ENCODE measurements at places on chromosomes 16 and 17.

DNA sequence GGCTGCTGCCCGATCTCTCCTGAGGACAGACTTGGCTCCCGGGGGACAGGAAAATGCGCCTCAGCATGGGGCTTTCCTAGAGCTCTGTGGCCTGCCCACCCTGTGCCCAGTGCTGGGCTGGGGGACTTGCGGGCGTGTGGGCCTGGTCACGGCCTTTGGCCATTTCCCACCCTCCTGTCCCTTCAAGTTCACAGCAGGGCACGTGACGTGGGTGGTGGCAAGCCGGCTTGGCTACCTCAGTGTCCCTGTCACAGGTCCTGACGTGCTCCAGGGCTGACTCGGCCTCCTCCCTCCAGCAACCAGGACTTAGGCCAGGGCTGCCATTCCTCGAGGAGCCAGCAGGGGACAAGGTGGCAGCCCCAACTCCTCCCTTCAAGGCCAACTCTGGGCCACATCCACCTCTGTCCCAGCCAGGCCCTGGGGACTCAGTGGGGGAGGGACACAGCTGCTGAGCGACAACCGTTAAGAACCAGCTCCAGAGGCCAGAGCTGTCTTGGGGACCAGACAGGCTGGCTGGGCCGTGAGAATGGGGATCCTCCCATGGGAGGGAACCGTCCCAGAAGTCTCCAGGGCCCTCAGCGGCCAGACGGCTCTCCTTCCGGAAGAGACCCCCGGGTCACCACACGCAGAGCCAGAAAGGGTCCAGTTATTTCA lies 981 bp upstream of the UNC13D start:
- DNase-seq, result peak; percentile 37

DNA sequence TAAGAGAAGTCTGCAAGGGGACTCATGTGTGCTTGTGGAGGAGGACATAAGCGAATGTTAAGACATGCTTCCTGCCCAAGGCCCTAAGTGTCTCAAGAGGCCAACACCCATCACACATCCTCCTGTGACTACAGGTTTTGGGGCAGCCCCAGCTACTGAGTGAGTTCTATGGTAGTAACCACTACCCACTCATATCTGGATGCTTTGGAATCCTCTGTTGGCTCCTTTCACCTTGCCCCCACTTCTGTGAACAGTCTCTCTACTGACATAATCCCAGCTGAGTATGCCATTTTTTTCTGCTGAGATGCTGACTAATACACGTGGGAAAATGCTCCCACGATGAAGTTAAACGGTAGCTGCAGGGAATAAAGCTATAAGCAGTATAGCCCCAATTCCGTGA lies 153.5 kb downstream of the VPS53 start:
- DNase-seq, result no peak

DNA sequence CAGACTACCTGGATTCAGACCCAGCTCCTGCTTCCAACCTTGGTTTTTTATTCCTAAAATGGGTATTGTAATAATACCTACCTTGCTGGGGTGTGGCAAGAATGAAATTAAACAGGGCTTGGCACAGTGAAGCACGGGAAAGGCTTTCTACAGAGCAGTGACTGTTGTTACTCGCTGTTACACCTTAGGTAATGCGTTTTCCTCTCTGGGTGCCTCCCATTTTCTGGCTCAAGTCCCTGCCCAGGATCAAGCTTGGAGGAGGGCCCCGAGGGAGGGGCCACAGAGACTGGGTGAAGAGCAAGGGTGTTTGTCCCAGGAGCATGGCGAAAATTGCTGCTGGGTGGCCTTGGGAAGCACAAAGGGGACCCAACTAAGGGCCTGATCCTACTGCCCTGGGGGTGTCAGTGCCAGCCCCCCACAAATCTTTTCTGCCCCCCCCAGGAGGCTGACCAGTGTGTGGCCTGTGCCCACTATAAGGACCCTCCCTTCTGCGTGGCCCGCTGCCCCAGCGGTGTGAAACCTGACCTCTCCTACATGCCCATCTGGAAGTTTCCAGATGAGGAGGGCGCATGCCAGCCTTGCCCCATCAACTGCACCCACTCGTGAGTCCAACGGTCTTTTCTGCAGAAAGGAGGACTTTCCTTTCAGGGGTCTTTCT lies 13.3 kb downstream of the MIEN1 start:
- no peak for DNase-seq

DNA sequence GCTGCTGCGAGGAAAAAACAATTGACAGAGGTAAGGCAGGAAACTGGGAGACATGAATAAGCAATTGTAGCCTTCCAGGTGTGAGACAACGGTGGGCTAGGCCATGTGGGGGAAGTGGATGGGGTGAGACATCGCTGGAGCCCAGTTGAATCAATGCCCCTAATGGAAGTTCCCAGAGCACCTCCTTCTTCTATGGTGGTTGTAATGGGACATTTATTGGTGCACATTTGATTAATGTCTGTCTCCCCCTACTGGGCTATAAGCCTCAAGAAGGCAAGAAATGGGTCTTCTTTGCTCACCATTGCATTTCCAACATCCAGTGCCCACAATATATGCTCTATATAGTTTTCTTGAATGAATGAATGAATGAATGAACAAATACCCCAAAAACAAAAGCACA lies 22.7 kb upstream of the CD300E start:
- no peak for DNase-seq

DNA sequence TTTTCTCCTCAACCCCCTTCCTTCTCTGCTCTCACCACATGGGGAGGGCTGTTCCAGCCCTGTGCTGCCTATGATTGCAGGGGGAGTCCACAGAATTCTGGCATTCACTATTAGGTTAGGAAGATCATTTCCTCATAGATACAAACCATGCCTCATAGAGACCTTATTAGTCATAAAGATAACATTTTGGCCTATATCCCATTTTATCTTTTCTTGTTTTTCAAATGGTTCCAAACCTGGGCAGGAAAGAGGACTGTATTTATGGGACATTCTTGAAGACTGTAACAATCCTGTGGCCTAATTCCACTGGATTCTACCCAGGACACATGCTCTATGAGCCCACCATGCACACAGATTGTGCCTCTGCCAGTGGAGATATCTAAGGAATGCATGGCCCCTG lies 51.7 kb downstream of the ASIC2 start:
- DNase-seq, result no peak

DNA sequence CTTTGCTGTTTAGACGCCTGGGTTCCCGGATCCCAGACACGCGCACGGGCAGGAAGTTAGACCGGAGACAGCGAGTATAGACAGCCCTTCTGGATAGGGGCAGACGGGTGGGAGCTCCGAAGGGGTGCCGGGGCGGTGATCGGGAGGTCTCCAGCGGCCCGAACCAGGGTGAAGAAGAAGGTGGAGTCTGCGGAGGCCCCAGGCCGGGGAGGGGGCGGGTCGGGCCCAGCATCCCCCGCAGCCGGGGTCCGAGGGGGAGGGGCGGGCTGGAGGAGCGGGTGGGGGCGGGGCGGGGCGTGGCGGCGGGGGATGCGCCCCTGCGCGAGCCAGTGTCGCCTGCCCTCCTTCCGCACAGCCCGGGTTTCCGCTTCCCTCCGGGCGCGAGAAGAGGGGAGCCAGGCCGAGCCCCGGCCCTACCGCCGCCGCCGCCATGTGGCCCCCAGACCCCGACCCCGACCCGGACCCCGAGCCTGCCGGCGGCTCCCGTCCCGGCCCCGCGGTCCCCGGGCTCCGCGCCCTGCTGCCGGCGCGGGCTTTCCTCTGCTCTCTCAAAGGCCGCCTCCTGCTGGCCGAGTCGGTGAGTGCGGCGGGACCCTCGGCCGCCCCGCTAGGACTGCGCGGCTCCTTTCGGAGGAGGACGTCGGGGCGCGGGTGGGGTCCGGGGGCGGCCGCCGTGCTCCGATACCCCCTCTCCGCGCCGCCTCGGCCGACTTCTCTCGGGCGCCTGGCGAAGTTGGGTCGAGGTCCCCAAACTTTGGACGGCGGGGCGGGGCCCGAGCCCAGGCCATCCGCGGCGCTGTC lies at the start of gene CMTM3:
TSS of gene CMTM3 (plus strand) at position 329 of the 801 bp plus-strand sequence. CDS start at position 431, 102 bp downstream.
- DNase-seq, result peak; percentile 55

DNA sequence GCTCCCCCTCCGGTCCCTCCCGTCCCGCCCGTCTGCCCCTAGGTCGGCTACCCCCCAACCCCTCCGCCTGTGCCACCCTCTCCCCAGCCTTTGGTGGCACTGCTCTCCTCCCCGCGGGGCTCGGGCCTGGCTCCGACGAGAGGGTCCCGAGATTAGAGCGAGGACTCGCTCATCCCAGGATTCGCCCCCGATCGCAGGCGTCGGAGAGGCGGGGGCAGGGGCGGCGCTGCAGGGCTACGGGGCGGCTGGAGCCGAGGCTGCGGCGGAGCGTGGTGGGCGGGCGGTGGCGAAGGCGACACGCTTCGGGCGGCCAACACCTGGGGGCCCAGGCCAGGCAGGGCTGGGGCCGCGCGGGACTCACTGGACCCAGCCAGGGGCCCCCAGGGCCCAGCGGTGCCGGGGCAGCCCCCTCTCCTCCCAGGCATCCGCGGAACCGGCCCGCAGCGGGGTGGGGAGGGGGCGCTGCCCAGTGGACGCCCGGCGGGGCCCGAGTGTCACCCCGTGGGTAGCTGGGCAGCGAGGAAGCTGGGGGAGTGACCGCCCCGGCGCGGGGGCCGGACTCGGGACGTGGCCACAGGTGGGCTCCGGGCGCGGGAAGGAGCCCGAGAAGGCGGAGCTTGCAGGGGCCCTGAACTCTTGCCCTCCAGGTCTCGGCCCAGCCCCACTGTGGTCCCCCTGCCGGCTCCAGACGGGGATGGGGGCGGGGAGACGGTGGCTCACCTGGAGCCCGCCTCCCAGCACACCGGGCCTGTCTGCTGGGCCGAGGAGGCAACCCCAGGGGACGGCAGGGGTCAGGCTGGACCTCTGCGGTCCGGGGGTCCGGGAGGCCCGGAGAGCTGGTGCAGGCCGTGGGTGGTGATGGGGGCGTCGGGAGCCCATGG lies 1.5 kb downstream of the MGAT5B start:
- DNase-seq, result no peak

GRCh38 chr16:56423584-56424403 lies 1.6 kb downstream of the AMFR start:
- no peak for DNase-seq

DNA sequence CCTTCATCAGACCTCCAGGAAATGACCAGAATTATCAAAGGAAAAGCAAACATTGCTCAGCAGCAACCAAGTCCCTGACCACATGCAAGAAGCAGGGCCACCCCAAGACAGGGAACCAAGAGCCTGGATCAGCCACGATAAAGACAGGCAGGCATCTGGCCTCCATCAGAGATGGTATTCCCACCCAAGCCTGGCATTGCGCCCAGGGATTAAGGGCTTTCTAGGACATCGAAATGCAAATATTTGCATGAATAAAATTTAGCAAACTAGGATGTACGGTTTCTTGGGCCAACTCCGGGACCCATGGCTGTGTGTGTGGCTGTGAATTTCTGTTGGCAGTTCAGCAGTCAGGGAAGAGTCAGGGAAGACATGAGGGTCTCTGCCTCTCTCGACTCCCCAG lies 241.4 kb upstream of the DYNLRB2 start:
- no peak for DNase-seq

DNA sequence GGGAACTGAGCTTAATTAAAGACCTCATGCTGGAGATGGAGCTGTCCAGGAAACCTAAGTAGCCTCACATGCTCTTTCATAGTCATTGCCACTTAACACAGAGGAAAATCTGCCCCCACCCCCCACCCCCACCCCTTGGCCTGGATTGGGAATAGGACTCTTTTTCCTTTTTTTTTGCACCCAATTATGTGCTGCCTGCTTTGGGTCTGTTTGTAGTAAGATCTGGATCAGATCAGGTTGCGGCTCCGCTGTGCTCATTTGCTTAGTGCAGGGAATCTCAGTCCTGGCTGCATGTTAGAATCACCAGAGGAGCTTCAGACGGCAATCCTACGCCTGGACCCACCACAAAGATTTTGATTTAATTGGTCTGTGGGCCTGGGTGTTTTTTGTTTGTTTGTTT lies 219.0 kb downstream of the UTP18 start:
- DNase-seq, result no peak

GRCh38 chr17:27531469-27531961 lies 75.3 kb downstream of the KSR1 start:
- DNase-seq, result no peak

DNA sequence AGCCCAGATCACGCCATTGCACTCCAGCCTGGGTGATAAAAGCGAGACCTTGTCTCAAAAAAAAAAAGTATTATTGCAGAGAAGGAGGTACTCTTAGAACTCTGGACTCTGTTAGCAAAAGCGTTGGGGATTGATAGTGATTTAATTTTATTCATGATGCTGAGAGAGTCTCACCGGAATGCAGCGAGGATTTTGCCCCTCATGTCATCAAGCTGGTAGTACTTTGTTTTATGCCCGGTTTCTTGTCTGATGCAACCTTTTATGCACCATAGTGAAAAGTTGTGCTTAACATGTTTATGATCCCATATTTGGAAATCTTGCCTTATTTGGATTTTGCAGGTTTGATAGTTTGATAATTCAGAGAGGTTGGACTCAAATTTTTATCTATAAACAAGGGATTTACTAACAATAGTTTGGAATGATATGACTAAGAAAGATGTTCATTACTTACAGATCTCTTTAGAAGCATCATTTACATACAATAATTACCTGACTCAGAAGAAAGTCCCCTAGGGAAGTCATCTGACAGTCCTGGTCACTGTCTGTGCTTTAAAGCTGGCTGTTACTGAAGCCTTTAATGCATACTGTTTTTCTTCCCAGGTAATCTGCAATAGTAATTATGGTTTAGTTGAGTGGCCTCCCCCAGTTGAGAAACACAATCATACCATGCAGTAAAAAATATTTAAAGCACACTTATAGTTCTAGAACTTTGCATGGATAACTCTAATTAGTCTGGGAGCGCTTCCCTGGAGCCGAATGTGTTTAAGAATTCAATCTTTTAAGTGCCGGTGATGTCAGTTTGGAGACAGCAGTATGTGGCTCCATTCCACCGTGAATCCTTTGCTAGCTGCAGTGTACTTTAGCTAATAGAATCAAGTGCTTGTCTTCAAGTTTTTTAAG lies 120.9 kb downstream of the PRKCA start:
- DNase-seq, result no peak

Data from CD8-positive, alpha-beta memory T cell (primary cell).